Hematopoietic multipotent progenitor cell treated with erythropoietin and hydrocortisone succinate and interleukin-3 and kit ligand, for 8 days (in vitro differentiated cells): ENCODE measurements at places on chromosomes 16 and 17.
A peak's percentile ranks its signal among the peaks of the same experiment; 100 is the strongest.

- DNase-seq, result no peak
These were observed 59.6 kb downstream of the TNFRSF13B start for GRCh38 chr17:16912021-16912962.

DNA sequence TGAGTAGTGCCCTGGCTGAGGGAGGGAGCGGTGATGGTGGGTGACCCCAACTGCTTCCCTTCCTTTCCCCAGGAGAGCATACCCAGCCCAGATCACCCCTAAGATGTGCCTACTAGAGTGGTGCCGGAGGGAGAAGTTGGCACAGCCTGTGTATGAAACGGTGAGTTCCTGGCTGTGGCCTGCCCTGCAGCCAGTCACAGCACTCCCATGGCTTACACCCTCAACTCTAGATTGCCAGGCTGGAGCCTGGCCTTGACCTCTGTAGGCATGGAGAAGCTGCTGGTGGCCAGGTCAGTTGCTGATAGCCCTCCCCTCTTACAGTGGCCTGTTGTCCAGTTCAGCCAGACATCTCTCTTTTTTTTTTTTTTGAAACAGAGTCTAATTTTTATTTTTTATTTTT, 8.6 kb upstream of the NFATC3 start:
- no peak for DNase-seq

DNA sequence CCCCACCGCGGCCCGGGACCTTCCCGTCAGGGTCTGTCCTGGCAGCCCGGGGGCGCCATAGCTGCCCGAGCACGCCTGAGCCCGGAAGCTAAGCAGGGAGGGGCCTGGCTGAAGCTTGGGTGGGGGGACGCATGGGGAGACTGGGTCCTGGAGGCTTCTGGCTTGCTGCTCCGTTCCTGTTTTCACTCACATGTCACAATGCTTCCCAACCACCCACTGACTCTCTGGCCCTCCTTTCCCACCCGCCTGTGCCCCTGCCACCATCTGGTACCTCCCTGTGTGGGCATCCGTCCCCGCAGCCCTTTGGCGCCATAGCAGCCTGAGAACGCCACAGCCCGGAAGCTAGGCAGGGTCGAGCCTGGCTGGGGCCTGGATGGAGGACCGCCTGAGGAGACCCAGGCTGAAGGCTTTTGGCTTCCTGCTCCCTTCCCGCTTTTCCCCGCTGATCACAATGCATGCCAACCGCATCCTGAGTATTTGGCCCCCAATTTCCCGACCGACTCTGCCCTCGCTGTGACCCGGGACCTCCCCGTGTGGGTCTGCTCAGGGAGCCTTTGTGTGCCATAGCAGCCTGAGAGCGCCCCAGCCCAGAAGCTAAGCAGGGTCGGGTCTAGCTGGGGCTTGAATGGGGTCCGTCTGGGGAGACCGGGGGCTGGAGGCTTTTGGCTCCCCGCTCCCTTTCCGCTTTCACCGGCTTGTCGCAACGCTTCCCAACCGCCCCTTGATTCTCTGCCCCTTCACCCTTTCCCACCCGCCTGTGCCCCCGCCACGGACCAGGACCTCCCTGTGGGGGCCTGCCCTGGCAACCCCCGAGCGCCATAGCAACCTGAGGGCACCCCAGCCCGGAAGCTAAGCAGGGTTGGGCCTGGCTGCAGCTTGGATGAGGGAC, 2290.1 kb downstream of the TP53TG3F start:
- DNase-seq, result no peak

DNA sequence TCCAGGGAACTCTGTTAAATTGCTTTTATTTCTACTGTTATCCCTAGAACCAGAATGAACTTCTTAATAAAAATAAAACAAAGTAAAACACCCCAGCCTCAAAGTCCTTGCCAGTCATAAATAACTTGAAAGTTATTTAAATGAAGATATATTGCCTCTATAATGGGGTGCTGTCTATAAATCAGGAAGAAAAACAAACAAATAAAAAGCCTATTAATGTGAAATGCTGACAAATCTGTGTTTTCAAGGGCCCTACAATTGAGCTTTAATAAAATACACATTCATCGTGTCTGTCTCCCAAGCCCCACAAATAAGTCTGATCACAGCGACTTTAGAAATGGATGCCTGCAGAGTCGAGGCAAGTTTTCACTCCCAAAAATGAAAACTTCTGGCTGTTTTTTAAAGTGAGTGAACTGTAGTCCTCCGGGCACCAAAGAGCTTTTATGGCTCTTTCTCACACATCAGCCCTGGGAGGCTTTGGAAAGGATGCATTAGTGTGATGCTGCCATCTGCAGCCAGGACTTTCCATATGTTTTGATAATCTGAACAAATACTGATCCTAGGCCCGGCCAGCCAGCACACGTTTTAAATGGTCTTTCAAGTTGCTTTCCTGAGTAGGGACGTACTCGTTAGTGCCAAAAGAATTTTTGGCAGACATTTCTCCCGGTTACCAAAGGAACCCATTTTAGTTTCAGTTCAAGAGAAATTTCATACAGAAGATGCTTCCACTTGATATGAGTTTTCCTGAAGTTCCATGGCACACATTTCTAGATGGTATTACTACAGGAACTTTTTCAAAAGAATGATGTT, 16.3 kb downstream of the NACA2 start:
- DNase-seq, result peak; percentile 8

- no peak for DNase-seq
These were observed 3.3 kb downstream of the RUNDC3A start for GRCh38 chr17:44311562-44312181.

DNA sequence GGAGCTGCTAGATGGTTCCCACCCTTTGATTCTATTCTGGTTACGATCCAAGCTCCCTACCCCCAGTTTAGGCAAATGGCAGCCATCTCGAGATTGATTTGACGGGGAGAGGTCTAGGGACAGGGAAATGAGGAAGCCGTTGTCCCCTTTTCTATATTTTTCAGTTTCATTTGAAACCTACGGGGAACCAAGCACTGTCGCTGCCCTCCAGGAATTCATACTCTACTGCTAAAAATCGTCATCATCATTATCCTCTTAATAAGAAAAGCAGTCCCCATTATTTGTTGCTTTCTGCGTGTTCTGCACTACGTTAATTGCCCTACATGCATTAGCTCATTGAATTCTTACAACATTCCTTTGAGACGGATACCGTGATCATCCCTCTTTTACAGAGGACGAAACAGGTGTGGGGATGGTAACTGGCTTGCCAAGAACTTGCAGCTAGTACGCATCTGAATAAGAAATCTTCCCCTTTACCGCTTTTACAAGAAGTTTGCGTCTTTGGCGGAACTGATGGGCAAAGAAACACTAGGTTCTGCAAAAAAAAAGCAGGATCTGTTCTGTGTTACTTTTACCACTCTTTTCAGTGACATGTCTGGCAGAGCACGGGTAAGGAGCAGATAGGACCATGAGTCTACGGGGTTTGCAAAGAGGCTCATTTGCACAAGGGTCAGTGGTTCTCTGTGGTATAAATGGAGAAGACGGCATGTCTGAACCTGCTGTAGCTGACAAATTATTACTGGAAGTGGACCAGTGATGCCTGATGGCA, 1.1 kb downstream of the CCP110 start:
- peak; percentile 35 for DNase-seq
